Caki2 (cell line): ENCODE measurements at places on chromosomes 2 and 18.

DNA sequence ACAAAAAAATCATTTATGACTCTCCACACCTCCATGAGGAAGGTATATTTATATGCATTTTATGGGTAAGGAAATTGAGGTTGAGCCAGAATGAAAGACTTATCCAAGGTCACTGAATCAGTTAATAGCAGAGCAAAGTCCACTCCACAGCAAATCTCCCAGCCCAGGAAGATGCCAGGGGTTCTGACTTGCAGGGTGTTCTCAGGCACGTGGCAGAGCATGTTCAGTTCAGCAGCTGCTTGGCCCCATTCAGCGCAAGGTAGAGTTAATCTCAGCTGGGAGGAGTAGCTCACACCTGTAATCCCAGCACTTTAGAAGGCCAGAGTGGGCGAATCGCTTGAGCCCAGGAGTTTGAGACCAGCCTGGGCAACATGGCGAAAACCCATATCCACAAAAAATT lies 17.8 kb upstream of the DGKD start:
- no peak for DNase-seq

- DNase-seq: no peak
Observed at GRCh38 chr2:144412709-144413108, 107.2 kb downstream of the ZEB2 start.

DNA sequence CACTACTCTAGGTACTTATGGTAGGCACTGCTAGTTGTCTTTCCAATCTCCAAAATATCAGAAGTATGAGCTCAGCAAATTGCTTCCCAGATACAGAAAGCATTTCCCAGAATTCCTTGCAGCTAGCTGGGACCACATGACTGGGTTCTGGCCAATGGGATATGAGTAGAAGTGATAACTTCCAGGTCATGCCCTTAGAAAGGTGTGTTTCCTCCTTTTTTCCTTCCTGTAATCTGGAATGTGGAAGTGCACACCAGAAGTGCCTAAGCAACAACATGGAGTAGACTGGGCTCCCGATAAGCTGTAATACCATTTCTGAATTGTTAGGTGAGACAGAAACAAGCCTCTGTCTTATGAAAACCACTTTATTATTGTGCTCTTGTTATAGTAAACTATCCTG lies 279.8 kb downstream of the ZNF385B start:
- no peak for DNase-seq

- DNase-seq: no peak
Observed at GRCh38 chr18:26516964-26517363, 31.4 kb downstream of the KCTD1 start.

DNA sequence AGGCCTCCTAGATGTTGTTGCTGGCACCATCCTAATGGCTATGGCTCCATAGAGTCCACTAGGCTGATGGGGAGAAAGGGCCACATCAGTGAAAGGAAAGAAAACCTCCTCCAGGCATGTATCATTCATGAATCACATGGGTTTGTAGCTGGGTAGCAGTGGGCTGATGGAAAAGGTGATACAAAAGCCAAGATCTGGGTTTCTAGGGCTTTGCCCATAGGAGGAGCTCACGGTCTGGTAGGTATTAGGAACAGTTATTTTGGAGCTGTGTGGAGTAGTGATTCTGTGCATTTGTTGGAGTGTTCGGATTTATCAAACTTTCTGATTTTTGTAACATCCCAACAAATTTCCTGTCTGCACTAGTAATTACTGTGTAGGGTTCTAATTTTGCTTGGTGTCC lies 259.2 kb downstream of the SLC4A3 start:
- DNase-seq: no peak

DNA sequence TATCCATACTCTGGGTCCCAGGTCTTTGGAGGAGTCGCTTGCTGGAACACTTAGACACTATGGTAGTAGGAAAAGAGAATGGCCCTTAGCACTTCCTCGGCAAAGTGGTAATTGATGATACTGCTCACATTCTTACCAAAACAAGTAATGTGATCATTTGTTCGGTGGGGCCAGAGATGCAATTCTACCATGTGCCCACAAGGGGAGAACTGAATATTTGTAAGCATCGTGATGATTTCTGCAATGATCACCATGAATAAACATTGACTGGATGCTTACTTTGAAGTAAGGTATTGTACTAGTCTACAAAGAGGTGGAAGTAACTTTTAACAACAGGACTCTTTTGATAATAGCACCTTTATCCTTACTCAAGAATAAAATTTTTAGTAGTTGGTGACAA lies 109.7 kb downstream of the CD8B2 start:
- DNase-seq: no peak

- DNase-seq: peak; percentile 84
Observed at GRCh38 chr18:42706618-42707017, 408.9 kb downstream of the RIT2 start.

- DNase-seq: no peak
Observed at GRCh38 chr2:13002536-13003331, 286.0 kb downstream of the TRIB2 start.

DNA sequence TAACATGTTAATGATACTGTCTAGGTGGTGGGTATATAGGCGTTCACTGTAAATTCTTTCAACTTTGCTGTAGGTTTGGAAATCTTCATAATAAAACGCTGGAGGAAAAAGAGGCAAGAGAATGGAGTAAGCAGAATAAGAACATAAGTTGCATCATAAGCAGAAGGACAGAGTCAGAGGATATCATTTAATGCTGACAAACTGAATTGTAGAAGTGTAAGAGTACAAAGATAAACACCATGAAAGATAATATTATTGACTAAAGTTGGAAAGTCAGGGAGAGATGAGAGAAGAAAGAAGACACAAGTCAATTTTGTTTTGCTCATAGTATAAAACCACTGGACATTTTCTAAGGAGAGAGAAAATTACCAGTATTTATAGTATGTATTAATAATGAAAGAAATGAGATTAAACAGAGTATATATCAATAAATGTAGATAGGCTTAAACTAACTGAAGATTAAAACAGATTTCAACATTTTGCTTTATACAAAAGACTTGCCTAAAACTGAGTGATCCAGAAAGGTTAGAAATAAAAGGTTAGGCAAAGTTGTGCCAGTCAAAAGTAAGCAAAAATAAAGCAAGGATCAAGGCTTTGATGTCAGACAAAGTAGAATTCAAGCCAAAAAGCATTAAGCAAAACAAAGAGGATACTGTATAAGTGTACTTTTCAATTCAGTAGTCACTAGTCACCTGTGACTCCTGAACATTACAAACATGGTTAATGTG lies 42.4 kb upstream of the VIT start:
- DNase-seq: no peak
